HS-5 (cell line): ENCODE measurements at places on chromosomes 13 and 19.
A peak's percentile ranks its signal among the peaks of the same experiment; 100 is the strongest.

- no peak for DNase-seq
Observed at GRCh38 chr13:36818804-36819738, at the start of gene RFXAP. Gene RFXAP (plus strand): TSS chr13:36819222. CDS start chr13:36819358, 136 bp downstream.

GRCh38 chr13:109000207-109000606 lies 370.8 kb downstream of the MYO16 start:
- DNase-seq: no peak

- no peak for DNase-seq
Observed at GRCh38 chr13:81745391-81745790, 1404.5 kb upstream of the SPRY2 start.

DNA sequence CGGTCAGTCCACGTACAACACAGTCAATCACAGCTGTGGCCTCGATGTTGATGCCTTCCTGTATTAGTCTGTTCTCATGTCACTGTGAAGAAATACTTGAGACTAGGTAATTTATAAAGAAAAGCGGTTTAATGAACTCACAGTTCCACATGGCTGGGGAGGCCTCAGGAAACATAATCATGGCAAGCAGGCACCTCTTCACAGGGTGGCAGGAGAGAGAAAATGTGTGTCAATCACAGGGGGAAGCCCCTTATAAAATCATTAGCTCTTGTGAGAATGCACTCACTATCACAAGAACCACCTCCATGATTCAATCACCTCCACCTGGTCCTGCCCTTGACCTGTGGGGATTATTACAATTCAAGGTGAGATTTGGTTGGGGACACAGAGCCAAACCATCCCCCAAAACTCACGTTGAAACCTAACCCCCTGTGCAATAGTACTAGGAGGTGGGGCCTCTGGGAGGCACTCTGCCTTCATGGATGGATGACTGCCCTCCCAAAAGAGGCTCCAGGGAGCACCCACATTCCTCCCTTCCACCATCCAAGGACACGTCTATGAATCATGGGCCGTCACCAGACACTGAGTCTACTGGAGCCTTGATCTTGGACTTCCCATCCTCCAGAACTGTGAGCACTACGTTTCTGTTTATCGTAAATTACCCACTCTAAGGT lies 2.3 kb upstream of the PROZ start:
- DNase-seq: no peak

GRCh38 chr19:543910-544608 lies at the start of gene GZMM:
Gene GZMM (plus strand): TSS chr19:544053. CDS start chr19:544072, 19 bp downstream.
- no peak for DNase-seq

GRCh38 chr13:42040730-42041010 lies 7.8 kb upstream of the DGKH start:
- DNase-seq: no peak

DNA sequence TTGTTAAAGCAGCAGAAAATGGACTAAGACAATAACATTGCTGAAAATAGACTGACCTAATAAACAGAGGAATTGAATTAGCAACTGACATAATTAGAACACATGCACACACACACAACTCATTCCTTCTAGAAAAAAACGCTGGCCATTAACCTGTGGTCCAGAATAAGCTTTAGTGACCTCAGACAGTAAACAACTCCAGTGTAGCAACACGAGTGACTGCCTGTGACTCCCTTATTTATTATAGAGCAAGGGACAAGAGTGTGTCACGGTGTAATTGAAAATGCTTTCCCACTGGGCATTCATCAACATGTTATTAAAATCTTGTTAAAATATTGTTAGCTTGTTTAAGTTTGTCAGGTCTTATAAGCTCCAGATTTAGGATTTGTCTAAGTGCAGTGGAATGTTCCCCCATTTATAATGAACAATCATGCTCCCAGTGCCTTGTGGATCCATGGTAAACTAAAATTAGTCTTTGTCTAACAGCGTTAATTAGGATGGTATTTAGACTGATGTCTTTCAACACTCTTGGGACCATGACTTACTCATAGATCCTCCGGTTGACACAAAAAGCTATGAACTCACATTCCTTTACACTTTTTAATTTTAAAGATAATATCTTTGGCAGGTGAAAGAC lies 111.7 kb upstream of the IRS2 start:
- no peak for DNase-seq

GRCh38 chr13:74204602-74205312 lies 70.6 kb upstream of the KLF12 start:
- no peak for DNase-seq

DNA sequence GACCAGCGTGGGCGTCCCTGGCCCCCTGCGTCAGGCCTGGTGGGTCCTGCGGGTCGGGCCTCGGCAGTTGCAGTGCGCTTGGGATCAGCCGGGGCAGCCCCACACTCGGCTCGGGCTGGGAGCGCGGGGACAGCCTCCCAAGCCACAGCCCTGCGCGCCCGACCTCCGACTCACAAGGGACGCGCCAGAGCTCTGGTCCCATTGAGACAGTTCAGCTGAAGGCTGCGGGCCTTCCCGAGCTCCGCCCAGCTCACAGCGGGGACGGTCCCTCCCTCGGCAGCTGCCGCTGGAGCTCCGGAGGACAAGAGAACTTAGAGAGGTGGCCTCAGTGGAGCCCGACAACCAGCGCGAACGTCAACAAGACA lies 45.7 kb upstream of the ZNF730 start:
- DNase-seq: no peak

- no peak for DNase-seq
Observed at GRCh38 chr19:17751103-17751911, at the start of gene FCHO1. Gene FCHO1 (plus strand): TSS chr19:17751477. CDS start chr19:17755165, 3,688 bp downstream.

- DNase-seq: no peak
Observed at GRCh38 chr13:35720690-35721554, 244.4 kb upstream of the MAB21L1 start.

- no peak for DNase-seq
Observed at GRCh38 chr13:82938644-82939043, 943.6 kb downstream of the SLITRK1 start.

DNA sequence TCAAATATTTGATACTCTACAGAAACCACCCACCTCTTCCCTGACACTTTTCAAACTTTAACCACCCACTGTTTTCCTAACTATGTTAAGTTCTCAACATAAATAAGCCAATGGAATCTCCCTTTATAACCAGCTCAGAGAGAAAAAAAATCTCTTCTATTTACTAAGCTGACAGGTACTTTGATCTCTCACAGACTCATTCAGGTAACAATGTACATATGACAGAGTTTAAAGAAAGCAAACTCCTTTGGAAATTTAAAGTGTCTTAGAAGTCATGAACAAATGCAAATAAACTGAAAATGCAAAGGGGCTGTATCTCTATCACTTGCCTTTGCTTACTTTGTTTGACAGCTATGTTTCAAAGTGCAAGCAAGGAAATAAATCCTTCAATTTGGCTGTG lies 109.3 kb downstream of the KLF12 start:
- no peak for DNase-seq

DNA sequence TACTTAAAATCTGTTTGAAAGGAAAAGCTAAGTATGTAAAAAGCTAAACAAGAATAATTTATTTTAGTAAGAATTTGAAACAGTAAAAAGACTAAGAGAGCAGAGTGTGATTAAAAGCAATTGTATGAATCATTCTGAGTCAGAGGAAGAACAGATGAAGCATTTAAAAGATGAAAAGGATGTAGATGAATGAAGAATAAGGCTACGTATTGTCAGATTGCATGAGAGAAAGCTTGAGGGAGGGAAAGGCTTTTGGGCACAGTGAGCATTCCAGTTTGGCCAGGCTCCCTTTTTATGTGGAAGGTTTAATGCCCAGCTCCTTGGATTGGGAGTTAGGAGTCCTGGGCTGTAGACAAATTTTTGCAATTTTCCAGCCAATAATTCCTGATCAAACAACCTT lies 117.7 kb downstream of the FREM2 start:
- DNase-seq: no peak

DNA sequence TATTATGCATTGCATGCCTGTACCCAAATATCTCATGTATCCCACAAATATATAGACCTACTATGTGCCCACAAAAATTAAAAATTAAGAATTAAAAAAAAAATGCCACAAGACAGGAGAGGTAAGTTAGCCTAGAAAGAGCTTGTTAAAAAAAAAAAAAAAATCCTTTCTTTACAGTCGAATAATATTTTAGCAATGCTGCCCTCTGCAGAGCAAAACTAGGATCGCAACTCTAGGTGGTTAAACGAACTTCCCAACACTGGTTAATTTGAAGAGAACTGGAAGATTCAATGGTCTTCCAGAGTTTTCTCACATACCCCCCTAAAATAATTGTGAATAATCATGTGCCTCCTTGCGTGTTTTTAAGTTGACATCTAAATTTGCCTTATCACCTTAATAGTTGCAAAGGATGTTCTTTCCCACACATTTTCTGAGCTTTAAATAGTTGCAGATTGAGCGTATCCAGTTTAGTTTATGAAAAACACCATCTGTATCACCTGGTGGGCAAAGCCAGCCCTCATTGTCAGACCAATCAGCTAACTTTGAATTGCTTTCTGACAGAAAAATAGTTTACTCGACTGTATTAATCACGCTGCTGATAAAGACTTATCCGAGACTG lies 47.4 kb upstream of the RCBTB2 start:
- no peak for DNase-seq

GRCh38 chr13:27088619-27089018 lies 83.0 kb downstream of the USP12 start:
- DNase-seq: no peak

DNA sequence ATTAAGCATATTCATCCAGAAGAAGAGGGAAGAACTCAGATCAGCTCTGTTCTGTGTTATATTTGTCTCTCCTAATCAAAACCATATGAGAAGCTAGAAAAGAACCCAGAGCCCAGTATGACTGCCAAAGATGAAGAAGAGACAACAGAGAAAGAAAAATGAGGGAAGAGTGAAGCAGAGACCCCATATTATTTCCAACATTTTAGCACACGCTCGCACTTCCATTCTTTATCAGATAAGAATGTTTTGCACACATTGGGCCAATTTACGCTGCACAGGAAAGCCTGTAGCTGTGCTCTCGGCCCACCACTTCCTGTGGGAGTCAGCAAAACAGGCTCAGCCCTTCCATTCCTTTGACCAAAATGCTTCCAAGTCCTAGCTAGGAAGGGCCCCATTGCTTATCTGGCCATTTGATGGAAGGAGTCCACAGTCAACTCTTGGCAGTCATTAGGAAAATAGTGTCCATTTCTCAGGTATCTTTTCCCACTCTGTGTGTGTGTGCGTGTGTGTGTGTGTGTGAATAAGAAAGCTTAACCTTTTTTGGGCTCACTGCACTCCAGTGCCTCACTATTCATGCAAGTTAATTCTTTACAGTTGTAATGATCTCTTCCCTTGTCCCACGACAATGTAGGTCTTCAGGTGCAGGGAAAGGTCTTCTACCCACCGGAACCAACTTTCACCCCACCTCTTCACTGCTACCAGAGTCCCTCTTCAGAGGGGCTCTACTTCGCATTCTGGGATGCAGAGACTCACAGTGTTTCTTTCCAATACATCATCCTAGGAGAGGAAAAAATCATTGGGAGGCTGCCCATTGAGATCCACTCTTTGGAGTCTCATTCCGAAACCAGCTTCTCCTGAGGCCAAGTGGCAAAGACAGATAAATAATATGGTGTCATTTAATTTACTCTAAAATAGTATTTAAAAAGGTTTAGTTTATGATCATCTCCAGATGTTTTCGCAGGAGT lies 237.5 kb downstream of the COG6 start:
- DNase-seq: no peak

DNA sequence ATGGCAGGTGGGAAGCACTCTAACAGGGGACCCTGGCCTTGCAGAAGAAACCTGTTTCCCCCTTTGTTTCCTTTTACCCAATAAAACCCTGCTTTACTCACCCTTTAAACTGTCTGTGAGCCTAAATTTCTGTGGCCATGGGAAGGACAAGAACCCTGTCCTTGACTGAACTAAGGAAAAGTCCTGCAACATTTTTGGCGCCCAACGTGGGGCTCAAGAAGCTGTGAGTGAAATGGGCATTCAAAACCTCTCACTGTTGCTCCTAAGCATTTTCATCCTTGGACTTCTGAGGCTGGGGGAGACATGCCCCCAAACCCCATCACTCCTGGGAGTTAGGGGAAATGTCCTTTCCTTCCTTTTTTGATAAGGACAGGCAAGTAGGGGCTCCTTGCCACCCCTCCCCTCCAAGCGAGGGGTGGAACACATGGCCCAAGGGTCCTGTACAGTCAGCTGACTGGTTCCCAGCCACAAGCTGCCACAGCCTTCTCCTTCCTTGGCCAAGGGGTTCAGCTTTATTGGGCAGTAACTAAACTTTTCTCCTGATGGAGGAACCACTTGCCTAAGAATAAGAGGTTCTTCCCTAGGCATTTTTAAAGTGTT lies 381.6 kb downstream of the KLF5 start:
- no peak for DNase-seq

GRCh38 chr19:11191273-11191755 lies 6.0 kb downstream of the KANK2 start:
- no peak for DNase-seq

- DNase-seq: no peak
Observed at GRCh38 chr19:45906221-45906620, 3.8 kb upstream of the MYPOP start.

DNA sequence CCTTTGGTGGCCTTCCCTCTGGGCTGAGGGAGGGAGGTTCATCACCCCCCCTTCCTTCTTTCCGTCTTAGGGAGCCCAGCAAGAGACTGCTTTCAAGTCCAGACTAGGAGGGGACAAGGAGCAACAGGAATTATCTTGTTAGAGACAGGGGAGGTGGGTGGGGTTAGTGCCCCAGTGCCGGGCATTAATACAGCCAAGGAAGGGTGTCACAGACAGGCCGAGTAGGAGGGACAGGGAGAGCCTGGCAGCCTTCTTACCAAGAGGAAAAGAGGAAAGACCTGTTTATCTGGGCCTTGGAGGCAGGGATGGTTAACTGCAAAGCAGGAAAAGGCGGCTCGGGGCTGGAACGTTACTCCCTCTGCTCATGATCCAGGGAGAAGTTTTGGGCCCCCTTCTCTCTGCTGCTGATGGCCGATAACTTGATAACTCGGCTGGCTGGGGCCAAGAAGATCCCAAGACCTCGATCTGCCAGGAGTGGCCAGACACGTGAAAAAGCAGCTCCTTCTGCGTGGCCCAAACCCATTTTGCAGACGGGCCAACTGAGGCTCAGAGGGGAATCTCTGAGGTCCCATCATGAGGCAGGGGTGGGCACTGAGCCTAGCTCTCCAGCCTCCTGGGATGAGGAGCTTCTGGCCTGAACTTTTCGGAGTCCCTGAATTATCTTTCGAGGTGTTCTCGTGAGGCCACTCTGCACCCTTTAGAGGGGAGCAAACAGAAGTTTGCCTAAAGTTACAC lies 79.3 kb downstream of the PTPRS start:
- DNase-seq: no peak

- DNase-seq: no peak
Observed at GRCh38 chr13:113852536-113853517, 11.0 kb downstream of the GAS6 start.

DNA sequence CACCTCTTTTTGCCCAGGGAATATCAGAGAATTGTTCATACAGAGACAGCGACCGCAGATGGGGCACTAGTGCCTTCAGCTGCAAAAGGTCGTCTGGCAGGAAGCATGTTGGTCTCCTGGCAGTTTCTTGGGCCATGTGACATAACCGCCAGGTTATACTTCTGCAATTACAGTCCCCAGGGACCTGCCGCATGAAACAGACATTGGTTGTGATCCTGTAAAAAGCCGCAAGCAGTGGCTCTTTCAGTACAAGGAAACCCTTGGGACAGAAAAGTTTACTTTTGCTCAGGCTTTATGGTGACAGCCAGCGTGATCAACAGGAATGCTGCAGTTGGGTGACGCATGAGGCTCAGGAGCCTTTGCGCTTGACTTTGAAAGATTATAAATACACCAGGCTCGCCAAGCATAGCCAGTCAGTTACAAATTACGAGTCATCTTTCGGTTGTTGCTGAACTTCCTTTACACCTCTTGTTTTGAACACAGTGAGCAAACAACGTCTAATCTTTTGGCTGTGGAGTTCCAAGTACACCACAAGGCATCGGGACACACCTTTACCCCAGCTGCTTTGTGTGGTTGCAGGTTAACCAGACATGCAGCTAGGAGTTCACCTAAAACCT lies 50.5 kb upstream of the UBE2L5 start:
- DNase-seq: peak; percentile 35
